ENCODE measurements at places on chromosomes 7 and 10.
A peak's percentile ranks its signal among the peaks of the same experiment; 100 is the strongest.

DNA sequence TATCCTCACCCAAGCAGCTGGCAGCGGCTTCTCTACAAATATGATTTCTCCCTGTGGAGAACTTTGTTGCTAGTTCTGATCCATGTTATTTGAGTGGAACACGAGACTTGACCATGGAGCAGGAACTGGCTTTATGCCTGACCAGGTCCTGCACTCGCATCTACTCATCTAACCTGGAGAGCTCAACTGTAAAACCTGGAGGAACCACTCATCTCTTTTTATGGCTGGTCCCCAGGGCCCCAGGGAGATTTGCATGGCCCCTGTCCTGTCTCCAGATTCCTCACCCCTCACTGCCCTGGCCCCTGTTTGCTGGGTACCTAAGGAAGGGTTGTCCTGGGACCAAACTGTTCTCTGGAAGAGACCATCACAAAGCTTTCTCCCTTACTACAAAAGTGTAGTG is 16.0 kb downstream of the TCAF1 start:
- no peak for DNase-seq

DNA sequence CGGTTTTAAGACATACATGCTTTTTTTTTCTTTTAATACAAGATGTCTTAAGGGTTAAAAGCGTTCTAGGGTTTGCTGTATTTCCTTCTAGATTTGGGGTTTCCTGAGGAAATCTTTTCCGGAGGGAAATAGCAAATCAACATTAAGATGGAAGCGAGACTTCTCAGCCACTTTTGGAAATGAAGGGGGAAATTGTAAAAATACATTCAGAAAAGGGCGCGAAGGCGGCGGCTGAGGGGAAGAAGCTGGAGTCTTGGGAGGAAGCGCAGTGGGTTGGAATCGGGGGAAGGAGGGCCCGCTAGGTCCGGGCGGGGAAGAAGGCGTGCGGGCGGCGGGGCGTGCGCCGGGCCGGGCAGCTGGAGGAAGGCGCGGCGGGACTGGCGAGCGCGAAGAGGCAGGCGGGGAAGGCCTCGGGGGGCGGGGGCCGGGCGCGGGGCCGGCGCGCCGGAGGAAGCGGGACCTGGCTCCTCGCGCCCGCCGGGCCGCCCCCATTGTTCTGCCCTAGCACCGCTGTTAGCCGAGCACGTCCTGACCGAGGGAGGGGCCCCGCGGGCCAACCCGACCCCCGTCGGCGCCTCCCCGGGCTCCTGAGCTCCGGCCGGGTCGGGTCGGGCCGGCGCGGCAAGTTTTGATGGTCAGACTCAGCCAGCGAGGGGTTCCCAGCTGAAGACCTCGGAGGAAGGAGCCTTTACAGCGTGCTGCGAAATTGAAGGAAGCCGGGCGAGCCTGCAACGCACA is 1.5 kb upstream of the SKIDA1 start:
- DNase-seq: peak; percentile 77

GRCh38 chr7:92417913-92418312 is 29.4 kb upstream of the GATAD1 start:
- no peak for DNase-seq

- DNase-seq: no peak
Observed at GRCh38 chr10:132070724-132071123, 5.0 kb downstream of the JAKMIP3 start.

GRCh38 chr7:46343802-46344201 is 422.7 kb upstream of the IGFBP3 start:
- DNase-seq: no peak

Data from right lobe of liver (tissue), 6 donors.